ENCODE measurements at places on chromosomes 3 and 15.

- peak; percentile 30 for DNase-seq
Observed at GRCh38 chr15:96494505-96494904, 164.0 kb downstream of the NR2F2 start.

DNA sequence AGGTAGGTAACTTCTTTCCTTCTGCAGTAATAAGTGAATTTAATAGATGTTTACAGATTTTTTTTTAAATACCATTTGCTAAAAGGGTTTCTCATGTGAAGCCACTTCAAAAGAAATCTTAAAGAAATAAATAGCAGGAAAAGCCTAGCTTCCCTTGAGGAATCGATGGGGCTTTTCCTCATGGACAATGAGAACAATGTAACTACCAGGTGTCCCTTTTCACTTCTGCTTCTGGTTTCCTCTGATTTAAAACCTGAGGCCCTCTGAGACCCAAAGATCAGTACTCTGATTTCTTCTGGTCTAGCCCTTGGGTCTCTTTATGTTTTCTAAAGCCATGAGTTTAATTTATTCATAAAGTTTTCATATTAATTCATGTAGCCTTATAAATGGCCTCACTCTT, 13.1 kb upstream of the TMEM42 start:
- DNase-seq, result no peak

- no peak for DNase-seq
Observed at GRCh38 chr3:159480046-159480445, 508.6 kb upstream of the IL12A start.

- no peak for DNase-seq
Observed at GRCh38 chr3:26682406-26682805, 59.8 kb downstream of the LRRC3B start.

- DNase-seq, result peak; percentile 88
Observed at GRCh38 chr3:171824824-171825221, 14.5 kb upstream of the PLD1 start.

- no peak for DNase-seq
Observed at GRCh38 chr3:8446845-8447244, 54.8 kb upstream of the LMCD1 start.

DNA sequence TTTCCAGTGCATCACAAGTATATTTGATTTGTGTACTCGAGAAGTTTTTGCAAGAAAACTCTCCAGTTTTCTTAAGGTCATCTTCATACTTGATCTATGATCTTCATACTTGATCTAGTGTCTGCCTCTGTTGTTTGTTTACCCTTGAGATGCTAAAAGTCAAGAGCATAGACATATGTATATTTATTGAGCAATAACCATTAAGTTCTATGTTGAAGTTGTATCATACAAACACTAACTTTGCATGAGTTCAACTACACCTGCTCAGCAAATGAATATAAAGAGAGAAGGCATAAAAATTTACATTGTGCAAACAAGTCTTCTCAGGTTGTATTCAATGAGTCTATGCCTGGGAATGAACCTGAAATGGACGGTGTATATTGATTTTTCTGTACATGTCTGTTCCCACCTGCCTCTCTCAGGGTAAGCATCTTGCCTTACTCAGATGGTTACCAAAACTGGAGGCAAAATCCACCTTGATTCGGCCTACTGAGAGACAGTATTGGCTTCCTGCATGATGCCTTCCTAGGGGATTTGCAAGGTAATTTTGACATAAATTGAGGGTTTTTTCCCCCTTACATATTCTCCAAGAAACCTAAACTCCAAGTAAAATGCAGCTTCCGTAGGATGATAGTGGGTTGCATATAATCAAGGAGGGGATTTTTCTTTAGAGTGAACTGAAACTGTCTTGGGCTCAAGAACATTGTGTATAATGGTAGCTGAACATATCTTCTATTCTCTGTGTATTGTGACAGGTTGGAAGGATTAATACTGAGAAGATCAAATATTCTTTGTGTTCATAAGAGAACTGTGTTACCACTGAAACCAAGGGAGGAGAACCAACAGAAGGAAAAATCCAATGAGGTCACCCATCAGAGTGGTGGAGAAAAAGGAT, 110.4 kb downstream of the FILIP1L start:
- DNase-seq, result no peak

- no peak for DNase-seq
Observed at GRCh38 chr3:115022835-115023398, 124.2 kb downstream of the ZBTB20 start.

GRCh38 chr3:133746712-133747066, 496 bp downstream of the TF start:
- DNase-seq, result no peak

DNA sequence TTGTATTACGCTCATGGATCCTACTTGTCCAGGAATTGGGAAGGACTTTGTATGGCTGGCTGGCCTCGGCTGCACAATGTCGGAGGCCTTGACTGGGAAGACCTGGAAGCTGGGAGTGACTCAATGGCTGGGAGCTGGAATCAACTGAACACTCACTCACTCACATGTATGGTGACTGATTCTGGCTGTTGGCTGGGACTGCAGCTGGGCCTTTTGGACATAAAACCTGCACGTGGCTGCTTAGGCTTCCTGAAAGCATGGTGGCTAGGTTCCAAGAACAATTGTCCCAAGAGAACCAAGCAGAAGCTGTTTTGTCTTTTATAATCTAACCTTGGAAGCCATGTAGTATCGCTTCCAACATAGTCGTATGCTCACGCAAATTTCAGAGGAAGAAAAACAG, 38.0 kb upstream of the CMTM8 start:
- no peak for DNase-seq

GRCh38 chr15:92796161-92796611, 103.9 kb upstream of the CHD2 start:
- DNase-seq, result no peak

DNA sequence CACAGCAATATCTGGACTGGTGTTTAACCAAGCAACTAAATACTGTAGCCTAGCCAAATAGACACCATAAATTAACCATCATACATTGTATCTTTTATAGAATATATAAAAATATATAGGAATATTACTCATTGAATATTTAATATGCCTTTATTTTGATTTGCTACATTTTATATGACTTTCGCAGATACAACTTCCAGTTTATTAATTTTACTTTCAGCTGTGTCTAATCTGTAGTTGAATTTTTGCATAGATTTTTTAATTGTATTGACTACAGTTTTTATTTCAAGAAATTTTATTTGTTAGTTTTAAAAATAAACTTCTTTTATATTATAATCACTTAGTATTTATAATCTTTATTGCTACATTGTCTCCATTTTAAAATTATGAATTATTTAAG, 299.7 kb downstream of the LSAMP start:
- no peak for DNase-seq

DNA sequence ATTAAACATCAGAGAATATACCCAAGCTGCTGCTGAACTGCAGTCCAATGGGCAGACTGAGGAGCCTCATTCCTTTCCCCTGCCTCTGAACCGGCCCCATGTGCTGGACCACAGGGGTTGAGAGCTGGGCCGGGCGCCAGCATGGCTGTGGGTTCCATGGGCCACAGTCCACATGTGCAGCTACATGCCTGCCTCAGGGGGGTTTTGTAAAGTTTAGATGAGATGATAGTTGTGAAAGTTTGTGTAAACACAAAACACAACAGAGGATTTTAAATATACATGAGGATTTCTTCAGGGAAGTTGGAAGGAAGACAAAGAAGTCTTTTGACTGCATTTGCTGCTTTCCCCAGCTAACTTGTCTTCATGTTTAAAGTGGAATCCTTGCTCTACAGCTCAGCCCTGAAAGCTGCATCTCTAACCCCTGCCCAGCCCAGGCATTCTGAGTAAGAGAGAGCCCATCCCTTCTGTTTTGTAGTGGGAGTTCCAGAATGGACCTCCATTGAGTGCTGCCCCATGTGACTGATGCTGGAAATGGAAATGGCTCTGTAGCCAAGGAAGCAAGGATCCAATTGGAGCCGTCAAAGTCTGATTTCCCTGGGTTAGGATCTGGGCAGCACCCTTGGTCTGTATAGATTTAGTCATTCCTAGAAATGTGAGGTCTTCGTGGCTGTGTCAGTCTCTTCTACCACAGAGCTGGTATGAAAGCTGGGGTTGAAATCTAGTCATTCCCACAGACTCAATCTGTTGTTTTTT, 17.5 kb downstream of the SLC12A8 start:
- DNase-seq, result no peak

DNA sequence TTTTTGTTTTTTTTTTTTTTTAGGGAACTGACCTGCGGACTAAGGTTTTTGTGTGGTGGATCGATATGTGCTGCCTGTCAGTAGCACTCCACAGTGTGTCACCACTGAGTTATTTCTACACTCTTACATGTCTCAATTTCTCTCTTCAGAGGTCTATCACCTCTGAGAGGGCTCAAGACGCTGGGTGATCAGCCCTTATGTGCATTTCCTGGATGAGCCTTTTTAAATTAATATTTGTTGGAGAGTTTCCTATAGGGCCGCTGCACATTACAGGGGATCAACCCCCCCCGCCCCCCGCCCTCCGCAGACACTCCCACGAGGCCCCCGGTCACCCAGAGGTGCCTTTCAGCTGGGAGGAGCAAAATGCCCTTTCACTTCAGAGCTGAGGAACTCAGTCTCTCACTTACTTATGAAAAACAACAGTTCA, 34.5 kb upstream of the AP4E1 start:
- DNase-seq, result peak; percentile 42

DNA sequence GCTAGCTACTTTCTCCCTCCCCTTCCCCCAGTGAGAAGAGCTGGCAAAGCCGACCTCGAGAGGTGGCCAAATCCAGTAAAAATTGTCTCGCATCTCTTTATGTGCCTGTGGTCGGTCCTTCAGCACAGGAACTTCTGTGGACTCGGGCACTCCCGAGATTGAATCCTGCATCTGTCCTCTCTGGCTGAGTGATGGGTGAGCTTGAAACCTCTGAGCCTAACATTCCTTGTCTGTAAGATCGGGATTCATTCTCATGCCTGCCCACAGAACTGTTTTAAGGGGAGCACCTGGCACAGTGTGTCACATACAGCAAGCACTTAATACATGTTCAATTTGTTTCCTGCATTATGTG, 11.3 kb downstream of the CX3CR1 start:
- DNase-seq, result no peak
